ENCODE measurements at places on chromosomes 2 and 18.

DNA sequence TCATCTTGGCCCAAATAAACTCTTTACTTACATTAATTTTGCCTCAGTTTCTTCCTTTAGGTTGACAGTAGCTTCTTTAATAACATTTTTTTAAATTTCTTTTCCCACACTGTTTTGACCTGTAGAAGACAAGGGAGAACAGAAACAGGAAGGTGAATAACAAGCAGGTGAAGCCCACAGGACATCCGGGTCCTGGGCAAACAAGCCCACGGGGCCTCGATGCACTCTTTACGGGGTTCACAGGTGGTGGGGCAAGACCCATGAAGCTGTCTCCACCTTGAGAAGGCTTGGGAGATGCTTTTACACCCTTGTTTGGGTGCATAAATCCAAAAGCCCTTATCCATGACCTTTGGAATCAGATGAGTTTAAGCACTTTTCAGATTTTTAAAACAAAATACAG is 301.0 kb upstream of the MGAT5 start:
- no peak for DNase-seq

DNA sequence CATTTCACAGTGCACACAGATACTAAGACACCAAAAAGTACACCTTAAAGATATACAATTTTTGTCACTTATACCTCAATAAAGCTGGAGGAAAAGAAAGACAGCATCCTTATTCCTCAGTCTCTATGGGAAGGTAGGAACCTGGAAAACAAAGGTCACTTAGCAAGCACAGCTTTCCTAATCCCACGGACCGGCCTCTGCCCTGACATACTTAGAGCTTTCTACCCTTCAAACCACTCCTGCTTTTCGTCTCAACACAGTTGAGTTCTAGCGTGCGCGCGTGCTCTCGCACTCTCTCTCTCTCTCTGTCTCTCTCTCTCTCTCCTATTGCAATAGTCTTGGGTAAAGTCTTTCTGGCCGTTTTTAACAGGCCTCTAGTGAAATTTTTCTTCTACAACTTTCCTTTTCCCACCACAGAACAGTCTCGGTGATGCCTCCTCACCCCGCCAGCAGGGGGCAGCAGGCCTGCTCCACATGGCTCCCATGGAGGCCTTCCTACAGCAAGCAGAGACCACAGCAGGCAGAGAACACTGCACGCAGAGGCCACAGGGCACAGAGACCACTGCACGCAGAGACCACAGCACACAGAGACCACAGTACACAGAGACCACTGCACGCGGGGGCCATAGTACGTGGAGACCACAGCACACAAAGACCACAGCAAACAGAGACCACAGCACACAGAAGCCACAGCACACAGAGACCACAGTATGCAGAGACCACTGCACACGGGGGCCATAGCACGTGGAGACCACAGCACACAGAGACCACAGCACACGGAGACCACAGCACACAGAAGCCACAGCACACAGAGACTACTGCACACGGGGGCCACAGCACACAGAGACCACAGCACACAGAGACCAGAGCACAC is 106.9 kb downstream of the FBXO15 start:
- DNase-seq: peak; percentile 80

DNA sequence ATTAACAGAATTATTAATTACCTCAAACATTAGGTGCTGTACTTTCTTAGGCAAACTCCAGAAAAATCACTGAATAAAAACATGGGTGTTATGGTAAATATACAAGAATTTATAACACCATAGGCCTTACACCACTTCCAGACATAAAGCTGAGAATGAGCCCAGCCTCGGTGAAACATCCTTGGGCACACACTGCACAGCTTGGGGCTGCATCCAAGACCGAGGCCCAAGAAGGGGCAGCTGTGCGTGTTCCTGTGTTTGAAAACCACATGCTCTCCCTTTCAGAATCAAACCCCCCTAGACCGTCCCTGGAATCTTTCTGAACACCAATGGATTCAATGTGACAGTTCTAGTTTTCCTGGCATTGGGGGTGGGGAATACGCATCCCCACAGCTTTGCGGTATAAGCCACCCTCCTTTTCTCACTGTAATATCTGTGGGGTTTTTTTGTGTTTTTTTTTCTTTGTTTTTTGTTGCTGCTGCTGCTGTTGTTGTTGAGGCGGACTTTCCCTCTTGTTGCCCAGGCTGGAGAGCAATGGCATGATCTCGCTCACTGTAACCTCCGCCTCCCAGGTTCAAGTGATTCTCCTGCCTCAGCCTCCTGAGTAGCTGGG is 12.9 kb downstream of the ERFE start:
- DNase-seq: no peak

GRCh38 chr2:44692821-44693220 is 248.7 kb upstream of the SIX3 start:
- no peak for DNase-seq

GRCh38 chr18:67217551-67218166 is 298.9 kb downstream of the DSEL start:
- peak; percentile 67 for DNase-seq

GRCh38 chr2:212914392-212914791 is 237.0 kb downstream of the IKZF2 start:
- DNase-seq: no peak

GRCh38 chr2:99600981-99601651 is 111.3 kb upstream of the REV1 start:
- DNase-seq: no peak

- no peak for DNase-seq
Measured at GRCh38 chr2:86396291-86396785, 44.8 kb upstream of the KDM3A start.

Measured in activated CD4-positive, alpha-beta T cell treated with anti-CD3 and anti-CD28 coated beads, Interleukin-10, Interleukin-2, amounts not matched to agents 100 ng/mL and 50 ng/mL, durations not matched to agents 16 hours and 8 hours (primary cell).